ENCODE measurements at places on chromosomes 5 and 9.

DNA sequence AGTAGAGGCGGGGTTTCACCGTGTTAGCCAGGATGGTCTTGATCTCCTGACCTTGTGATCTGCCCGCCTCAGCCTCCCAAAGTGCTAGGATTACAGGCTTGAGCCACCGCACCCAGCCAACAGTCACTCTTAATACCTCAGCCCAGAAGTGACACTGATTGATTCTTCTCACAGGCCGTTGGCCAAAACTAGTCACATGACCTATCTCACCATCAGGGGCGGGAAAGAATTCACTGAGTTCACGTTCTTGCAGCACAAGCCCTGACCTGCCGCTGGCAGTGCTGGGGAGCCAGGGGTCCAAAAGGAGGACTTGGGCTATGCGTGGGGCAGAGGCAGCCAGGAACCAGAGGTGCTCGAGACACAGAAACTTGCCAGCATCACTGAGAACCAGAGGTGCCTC, 55.0 kb upstream of the CPLX2 start:
- DNase-seq: no peak

DNA sequence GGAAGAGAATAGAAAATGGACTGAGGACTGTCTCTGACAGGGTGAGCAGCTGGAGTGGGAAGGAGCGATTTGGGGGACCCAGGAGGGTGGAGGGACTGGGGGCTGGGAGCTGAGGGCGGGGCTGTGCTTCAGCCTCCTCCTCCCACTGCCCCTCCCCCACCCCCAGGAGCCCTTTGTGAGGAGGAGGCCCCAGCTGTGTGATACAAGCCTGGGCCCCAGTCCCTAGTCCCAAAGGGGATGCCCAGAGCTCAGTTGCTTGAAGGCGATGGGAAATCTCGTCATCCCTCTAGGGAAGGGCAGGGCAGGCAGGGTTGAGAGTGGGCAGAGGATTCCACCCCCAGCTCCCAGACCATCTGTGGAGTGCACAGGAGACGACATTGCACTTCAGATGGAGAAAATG, at the start of gene SPATA31E1:
Gene SPATA31E1, plus strand, starts transcription at position 251 of the 400 bp plus-strand sequence. Its CDS starts 15 bp downstream, at position 266.
- DNase-seq: no peak

DNA sequence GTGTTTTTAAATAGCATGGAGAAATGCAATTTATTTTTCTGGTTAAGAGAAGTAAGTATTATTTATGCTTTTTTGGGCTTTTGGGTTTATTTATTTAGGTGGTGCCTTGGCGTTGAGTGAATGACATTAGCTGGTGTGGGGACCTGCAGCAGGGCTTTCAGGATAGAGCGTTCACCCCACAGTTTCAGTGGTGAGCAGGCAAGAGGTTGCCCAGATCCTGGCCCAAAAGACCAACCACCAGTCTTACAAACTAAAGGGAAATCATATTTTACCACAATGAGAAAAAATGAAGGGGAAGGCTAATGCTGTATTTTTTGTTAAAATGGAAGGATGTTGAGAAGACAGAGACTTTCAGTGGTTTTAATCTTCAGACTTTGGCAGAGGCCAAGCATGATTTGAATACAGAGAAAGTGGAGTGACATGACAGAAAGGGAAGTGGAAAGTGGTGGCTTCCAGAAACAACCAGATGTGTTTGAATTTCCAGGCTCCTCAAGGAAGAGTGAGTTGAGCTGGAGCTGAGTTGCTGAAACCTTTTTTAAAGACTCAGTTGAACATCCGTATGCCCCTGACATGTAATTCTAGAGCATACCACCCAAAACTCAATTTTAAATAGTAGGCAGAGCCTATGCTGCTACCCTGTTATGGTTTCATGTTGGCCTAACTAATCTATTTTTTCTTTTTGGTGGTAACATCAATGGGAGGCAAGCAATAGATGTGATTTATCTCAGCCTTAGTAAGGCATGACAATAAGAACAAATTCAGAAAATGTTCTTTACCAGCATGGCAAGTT, 94.8 kb downstream of the AOPEP start:
- DNase-seq: no peak

GRCh38 chr5:129077433-129078075, 17.0 kb upstream of the ISOC1 start:
- DNase-seq: no peak

DNA sequence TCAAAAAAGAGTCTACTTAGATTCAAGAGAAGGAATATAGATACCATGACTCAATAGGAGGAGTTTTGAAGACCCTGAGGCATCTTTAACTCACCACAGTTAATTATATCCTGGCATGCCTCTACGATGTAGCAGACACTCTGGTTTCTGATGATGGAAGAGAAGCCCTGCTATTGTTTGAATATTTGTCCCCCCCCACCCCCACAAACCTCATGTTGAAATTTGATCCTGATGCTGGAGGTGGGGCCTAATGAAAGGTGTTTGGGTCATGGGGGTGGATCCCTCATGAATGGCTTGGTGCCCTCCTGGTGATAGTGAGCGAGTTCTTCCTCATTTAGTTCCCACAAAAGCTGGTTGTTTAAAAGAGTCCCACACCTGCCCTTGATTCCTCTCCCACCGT, 147.9 kb upstream of the TBCA start:
- DNase-seq: peak; percentile 51

DNA sequence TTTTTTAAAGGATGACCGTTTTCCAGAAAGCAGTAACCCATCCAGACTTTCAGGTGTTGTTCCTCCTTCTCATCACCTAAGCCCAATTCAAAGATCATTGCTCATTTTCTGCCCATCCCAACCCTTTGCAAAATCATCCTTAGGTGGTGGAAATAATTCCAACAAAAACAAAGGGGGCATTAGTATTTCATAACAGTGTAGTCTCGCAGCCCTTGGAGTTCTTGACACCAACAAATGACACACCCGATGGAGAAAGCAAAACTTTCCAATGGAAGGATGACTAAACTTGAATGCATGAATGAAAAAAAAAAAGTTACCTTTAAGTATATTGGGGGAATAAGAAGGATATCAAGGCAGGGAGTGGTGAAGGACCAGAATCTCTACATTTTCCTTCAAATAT, 117.0 kb downstream of the PAPPA start:
- DNase-seq: no peak

- no peak for DNase-seq
Measured at GRCh38 chr5:84272771-84273516, 111.7 kb downstream of the EDIL3 start.

DNA sequence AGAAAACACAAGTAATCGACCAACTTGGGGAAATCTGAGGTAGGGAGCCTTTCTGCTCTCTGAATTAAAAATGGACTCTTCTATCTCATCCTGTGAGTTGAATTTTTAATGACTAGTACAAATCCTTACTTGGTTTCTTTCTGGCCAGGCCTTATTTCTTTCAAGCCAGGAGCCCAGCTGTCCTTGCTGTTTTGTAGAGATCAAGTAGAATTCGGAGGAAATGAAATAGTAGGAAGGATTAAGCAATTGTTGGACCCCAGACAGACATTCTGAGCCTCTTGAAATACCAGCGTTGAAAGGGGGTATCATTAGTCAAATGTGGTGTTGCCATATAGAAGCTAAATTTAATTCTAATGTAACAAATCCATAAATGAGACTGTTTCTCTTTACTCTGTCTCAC, 53.7 kb upstream of the SMIM15 start:
- no peak for DNase-seq

GRCh38 chr9:95506428-95506677, 10.4 kb downstream of the PTCH1 start:
- peak; percentile 50 for DNase-seq

DNA sequence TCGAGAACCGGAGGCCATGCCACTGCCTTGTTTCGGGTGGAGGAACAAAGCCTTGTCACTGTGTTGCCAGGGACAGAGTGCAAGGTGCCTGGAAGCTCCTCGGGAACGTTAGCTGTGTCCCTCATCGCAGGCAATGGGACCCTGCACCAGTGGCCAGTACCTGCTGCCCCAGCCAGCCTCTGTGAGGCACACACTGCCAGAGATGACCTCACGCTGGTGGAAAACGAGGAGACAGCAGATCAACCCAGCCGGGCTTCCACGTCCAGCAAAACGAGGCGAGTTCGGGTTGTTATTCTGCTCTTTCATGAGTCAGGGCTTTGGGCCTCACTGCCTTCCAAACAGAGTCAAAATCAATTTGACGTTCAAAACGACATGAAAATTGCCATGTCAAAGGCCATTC, 104.1 kb downstream of the ADAMTS2 start:
- DNase-seq: no peak

GRCh38 chr9:137302449-137303150, 529 bp upstream of the NRARP start:
- DNase-seq: peak; percentile 74

GRCh38 chr9:121912812-121913627, 180.1 kb downstream of the TTLL11 start:
- peak; percentile 15 for DNase-seq

DNA sequence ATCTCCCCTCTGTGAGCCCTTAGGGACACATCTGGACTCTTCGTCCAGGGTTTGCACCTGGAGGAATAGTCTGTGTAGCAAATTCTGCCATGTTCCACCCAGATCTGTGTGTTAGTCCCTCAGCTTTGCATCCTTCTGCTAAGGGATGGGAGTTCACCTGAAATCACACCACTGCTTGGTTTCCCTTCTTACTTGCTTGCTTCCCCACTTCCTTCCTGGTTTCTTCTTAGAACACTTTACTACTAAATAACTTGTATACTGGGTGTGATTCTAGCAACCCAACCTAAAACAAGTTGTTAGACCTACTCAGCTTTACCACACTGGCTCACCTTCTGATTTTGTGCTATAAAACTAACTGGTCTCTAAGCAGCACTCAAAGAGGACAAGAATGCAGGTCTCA, 202.6 kb upstream of the MAP3K1 start:
- DNase-seq: no peak

DNA sequence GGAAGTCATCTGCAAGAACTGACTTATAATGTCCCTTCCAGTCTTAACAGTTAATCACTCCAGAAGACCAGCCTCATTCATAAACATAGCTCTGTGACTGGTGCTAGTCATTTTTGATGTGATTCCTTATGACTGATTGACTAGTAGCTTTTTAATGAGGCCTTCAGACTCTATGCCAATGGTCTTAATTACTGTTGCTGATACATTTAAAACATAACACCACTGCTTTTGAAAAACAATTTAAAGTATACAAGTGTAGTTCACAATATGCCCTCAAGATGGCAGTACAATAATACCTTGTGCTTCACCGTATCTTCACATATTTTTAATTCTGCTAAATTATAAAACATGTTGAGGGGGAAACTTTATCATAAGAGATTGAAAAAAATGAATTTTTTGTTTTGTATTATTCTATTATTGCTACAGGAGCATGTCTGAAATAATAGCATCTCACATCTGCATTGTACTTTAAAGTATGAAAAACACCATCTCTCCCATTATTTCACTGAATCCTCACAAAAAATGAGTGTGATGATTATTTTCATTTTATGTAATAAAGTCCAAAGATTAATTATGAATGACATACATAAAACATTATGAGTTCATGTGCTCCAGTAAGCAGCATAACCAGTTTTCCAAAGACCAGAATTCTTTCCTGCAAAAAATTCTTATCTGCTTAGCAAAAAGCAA, 55.2 kb upstream of the SHISAL2B start:
- peak; percentile 53 for DNase-seq

DNA sequence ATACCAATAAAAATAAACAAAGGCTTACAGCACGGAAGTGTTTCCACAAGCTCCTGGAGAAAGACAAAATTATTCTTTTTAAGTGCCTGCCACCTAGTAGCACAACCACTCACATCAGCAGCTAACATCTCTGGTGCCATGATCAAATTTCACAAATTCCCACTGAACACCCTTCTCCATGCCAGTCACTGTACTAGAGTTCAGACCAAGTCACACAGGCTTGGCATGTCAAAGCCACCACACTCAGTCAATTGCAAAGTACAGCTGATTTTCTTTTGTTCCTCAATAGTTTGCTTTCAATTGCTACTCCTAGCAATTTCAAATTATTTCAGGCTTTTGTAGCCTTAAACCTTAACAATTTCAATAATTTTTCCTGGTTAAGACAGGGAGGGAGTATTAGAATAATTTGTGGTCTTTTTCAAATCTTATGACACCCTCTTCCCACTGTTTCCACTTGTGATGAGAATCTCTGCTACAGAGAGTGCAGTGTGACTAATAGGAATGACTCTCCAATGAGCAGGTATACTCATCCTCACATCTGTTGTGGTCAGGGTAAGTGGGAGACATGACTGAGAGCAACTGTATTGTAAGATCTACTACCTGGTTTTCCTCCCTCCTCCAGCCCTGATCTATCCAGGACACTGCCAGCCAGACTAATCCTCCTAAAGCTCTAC, 46.2 kb downstream of the RNF145 start:
- peak; percentile 97 for DNase-seq

- no peak for DNase-seq
Measured at GRCh38 chr5:80387063-80387768, 20.6 kb upstream of the ZFYVE16 start.

- peak; percentile 65 for DNase-seq
Measured at GRCh38 chr5:114658194-114658593, 296.3 kb downstream of the KCNN2 start.

GRCh38 chr5:169814522-169814921, 165.8 kb downstream of the INSYN2B start:
- DNase-seq: no peak

DNA sequence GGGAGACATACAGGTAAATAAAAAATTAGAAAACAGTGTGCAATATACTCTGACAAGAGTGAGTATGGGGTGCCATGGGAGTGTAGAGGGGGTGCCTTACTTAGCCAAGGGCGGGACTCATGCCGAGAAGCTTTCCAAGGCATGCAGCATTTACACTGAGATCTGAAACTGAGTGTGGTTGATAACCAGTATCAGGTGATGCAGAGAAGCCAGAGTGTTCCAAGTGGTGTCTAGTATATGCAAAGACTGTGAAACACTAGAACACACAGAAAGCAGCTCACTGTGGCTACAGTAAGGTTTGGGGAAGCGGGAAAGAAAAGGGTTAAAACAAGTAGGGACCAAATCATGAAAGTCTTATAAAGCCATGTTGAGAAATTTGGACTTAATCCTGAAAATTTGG, 30.5 kb upstream of the ERBIN start:
- no peak for DNase-seq

GRCh38 chr5:1012900-1013237, 4.3 kb downstream of the NKD2 start:
- no peak for DNase-seq

- no peak for DNase-seq
Measured at GRCh38 chr5:173828952-173829351, 59.2 kb upstream of the CPEB4 start.

DNA sequence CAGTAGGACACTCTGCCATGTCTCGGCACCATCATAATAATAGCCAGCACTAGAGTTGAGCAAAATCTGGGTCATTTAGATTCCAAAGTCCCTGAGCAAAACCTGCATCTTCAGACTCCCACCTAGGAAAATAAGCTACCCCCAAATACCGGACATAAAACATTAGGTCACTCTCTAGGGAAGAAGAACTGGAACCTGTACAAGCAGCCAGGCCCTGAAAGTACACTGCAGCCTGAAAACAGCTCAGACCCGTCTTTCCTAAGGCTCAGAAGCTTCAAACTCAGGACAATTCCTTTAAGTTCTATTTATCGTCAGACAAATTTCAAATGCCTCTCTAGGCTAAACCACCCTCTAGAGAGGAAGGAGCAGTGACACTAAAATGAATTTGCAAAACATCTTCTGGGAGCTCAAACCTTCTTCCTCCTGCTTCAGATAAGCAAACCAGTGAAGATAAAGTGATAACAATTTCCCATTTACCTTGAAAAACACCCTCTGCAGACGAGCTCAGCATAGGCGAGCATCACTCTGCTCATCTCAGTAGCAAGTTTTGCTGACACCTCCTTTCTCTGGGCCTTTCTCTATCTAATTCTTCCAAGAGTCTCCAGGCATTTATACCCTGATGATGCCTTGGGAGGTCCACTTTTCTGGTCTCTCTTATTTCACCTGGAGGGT, 34.0 kb downstream of the ADAM19 start:
- no peak for DNase-seq

Measured in ELR (cell line).